ENCODE measurements at places on chromosomes 1 and 21.

DNA sequence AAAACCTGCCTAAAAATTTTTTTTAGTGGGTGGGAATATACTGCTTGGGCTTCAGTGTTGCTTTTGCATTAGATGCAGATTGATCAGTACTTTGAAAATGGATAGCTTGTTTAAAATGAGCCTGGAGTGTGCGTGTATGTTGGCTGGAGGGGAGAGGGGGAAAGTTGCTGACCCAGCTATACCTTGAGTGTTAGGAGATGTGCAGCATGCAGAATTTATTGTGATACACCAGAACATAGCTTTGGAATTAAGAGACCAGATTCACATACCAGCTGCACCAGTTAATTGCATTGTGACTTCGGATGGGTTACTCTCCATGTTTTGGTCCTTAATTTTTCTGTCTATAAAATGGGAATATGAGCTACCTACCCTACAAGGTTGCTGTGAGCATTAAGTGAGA, 60.4 kb downstream of the PRDM2 start:
- no peak for DNase-seq

GRCh38 chr1:183209533-183210158, 23.6 kb downstream of the LAMC2 start:
- DNase-seq = peak; percentile 81

DNA sequence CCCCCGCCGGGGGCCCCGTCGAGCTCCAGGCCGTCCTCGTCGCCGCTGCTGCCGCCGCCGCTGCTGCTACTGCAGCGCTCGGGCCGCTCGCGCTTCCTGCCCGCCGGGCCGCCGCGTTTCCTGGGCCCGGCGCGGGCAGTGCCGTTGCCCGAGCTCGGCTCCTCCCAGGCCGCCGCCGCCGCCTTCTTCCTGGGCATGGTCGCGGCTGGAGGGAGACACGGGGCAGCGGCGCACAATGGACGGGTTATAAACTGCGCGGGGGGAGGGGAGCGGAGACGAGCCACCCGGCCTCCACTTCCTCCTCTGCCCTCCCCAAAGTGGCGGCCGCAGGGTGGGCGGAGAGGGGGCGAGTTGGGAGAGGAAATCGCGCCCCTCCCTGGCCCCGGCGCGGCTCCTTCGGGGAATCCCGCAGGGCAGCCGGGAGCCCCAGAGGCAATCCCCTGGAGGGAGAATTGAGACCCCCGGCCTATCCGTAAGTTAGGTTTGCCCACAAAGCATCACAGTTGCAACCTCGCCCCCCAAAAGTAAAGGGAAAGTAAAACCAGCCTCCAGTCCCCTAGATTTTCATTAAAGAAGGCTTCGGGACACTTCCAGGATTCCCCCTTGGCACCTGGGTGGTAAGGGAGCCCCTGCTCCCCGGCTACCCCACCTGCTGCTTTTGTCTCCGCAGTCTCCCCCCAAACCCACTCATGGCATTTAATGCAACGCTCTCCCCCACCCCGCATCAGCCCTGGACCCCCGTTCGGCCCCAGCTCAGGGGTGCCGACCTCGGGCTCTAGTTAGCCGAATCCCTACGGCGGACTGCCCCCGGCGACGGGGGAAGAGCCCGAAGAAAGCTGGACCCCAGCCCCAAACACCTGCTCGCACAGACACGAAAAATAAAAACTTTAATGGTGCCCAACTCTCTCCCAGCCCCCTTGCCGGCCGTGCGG, 893 bp downstream of the RCC2 start:
- DNase-seq = peak; percentile 62

DNA sequence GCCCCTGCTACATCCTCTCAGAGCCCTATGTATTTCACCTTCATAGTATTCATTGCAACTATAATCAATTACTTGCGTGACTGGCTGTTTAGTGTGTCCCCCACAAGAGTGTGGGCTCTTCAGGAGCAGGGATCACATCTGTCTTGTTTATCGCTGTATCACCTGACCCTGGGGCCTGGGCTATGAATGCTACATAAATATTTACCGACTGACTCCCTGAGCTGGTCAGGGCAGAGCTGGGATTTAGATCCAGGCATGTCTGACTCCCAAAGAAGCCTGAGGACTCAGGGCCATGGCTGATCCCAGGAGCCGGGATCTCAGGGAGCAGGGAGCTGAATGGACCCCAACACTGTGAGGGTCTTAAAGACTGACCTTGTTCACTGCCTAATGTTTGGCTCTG, 49.7 kb downstream of the AHDC1 start:
- DNase-seq = no peak

GRCh38 chr1:179888071-179888470, 6.0 kb downstream of the TOR1AIP1 start:
- no peak for DNase-seq

DNA sequence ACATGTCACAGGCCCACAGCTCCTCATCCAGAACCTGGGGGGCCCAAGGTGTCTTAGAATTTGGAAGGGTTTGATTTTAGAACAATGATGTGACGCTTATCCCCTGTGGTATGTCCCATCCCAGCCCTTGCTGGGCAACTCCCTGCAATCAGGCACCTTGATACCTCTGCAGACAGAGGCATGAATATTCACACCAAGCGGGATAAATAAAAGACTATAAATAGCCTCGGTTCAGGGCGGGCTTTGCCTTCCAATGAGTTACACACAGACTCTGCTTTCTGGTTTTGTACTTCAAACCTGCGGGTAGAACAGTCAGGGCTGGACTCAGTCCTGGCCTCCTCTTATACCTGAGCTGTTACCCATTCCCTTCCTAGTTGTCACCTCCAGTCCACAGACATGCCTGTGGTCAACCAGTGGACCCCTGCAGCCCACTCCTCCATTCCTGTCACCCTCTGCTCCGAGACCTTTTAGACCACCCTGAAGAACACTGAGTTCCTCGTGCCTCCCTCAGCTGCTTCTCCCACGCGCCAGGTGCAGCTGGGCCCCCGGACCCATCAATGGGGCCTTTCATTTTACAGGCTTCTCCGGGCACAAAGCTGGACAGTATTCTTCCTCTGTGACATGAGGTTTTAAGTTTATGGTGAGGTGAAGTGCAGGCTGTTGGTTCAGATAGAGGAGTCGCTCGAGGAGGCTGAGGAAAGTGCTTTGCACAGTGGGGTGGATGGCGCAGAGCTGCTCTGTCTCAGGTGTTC, 120.1 kb upstream of the TNR start:
- no peak for DNase-seq

DNA sequence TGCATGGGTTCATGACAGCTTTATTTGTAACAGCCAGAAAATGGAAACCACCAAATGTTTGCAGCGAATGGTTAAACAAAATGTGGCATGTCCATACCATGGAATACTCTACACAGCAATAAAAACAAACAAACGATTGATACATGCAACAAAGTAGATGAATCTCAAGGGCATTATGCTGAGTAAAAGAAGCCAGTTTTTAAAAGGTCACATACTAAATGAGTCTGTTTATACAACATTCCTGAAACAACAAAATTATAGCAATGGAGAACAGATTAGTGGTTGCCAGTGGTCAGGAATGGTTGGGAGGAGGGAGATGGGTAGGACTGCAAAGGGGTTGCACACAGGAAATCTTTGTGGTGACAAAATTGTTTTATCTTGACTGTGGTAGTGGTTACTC, 202.4 kb upstream of the UBE2U start:
- peak; percentile 34 for DNase-seq

DNA sequence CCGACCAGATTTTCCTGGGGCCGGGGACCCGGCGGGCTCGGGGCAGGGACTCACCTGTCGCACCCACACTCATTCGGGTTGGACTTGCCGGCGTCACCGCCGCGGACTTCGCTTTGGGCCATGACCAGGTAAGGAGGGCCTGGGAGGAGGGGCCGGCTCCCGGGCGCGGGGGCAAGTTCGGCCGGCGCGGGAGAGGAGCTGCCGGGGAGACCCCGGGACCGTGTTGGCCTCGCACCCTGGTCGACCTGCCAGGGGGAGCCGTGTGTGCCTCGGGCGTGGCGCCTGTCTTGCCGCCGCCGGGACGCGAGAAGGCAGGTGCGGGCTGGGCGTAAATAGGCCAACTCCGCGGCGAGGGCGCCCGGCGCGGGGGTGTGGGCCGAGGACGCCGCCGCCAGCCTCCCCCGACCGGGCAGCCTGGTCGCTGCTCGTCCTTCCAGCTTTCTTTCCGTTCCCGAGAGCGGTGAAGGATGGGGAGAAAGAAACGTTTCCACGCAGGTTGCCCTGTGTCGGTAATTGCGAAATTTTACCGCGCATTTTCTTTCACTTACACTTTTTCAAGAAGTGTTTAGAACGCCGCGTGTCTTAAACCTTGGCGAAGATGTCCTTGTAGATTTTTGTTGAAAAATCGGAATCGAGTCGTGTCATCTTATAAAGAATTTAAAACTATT, 558 bp downstream of the USP1 start:
- peak; percentile 45 for DNase-seq

Data from fibroblast of villous mesenchyme (primary cell).